ENCODE measurements at places on chromosomes 3 and 15.

DNA sequence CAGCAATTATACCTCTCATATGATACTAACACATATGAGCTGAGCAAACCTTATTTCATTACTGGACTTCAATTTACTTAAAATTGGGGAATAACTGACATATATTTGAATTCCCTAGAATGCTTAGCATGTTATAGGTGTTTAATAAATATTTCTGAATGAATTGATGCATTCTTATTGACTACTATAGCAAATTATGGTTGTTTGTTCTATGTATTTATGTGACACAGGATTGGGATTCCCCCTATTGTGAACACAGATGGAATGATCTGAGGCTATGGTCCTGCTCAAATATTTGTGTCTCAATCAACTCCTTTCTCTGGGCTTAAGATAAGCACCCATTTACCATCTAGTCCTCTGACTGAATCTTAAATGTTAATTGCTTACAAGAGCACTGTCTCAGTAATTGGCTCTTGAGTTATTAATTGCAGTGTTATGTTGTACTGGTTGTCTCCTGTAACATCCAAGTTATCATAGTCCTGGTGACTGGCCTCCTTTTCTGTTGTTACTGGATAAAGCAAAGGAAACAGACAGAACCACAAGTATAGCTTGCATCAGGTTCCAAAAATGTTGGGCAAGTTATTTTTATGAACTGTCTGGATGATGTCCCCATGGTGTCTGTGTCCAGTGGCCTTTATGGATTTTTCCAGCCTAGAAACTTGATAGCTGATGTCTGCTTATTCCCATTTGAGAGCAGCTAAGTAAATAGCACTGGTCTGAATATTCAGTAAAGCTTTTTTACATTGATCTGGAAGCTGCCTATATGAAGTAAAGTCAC is 2.3 kb upstream of the UACA start:
- no peak for DNase-seq

- peak; percentile 46 for DNase-seq
These were observed 1.4 kb downstream of the ATOSA start for GRCh38 chr15:52677593-52678467.

- DNase-seq, result no peak
These were observed 1.6 kb upstream of the SEMA3B start for GRCh38 chr3:50267280-50267913.

GRCh38 chr3:135034291-135034768 is 239.3 kb downstream of the EPHB1 start:
- DNase-seq, result no peak
